Activated T-helper 1 cell treated with anti-CD3 and anti-CD28 coated beads, Interleukin-2, amount 50 U/mL, for 16 hours (primary cell): ENCODE measurements at places on chromosomes 4 and X.

- DNase-seq: no peak
Observed at GRCh38 chr4:102869569-102870197, 891 bp downstream of the CISD2 start.

DNA sequence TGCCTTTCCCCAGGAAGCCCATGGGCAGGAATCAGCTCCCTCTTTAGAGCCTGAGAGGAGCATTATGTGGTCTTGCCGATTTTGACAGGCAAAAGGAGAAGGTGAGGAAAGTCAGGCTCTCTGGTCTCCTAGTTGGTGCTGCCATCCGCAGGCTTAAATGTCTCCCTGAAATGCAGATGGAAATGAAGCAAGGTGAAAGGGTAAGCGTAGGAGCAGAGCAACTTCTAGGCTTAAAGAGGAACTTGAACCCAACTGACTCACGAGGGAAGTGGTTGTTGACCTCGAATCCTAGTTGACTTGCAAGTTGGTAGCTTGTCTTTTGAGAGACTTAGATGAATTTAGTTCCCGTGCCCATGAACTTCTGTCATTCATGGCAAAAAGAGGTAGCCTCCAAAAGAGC, 205.9 kb downstream of the PTTG2 start:
- DNase-seq: no peak

GRCh38 chr4:57182132-57182874, 72.1 kb upstream of the IGFBP7 start:
- DNase-seq: no peak

- DNase-seq: no peak
Observed at GRCh38 chr4:92253550-92253949, 50.2 kb upstream of the GRID2 start.

GRCh38 chr4:118988635-118988972, 100.0 kb downstream of the SYNPO2 start:
- DNase-seq: no peak

DNA sequence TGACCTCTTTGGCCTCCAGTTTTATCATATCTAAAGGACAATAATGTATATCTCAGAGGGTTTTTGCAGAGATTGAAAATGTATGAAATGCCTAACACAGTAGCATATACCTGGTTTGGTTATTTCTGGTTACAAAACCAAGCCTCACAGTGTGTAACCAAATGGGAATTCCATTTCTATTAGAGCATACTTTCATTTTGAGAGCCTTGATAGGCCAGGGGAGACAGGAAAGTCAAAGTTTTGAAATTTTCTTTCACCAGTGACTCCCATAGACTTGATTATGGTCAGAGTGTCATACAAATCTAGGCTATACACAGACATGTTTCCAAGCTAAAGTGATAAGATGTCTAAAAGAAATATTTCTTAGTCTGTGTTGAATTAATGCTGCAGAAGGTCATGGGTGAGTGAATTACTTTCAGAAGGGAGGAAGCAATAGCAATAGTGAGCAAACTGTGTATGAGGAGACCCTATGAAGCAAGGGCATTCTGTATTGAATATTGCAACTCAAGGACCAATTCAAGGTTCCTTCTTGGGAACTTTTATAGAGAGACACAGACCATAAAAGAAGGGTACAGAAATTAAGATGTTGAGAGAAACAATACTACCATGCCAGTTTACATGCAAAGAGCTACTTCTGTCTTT, 151.1 kb downstream of the PDE5A start:
- no peak for DNase-seq

- no peak for DNase-seq
Observed at GRCh38 chr4:62644372-62644771, 1444.2 kb downstream of the ADGRL3 start.

- no peak for DNase-seq
Observed at GRCh38 chr4:153804722-153805121, 15.8 kb upstream of the SFRP2 start.

DNA sequence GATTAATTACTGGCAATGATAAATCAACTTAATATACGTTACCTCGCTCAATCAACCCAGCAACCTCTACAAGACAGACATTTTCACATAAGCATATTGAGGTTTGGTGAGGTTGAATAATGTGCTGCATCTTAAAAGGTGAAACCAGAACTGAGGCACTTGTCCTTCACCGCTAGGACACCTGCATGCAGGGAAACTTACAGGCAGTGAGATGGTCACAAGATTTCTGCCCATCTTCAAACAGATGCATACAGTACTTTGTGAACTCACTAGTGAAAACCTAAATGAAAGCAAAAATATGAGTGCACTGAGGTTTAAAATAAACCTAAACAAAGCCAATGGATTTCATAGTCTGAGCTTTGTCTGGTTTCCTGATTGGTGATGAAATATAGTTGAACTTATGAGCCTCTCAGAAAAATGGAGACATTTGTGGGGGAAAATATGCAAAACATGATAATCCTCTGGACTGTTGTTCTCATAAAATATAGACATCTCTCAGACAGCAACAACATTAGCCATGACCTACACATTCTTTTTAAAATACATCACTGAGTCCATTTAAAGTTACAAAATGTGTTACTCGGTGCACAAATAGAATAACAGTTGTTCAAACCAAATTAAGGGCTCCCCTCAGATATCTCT, 20.9 kb upstream of the PRSS12 start:
- DNase-seq: no peak

- DNase-seq: no peak
Observed at GRCh38 chrX:150063138-150063518, 124.8 kb upstream of the EOLA2 start.

DNA sequence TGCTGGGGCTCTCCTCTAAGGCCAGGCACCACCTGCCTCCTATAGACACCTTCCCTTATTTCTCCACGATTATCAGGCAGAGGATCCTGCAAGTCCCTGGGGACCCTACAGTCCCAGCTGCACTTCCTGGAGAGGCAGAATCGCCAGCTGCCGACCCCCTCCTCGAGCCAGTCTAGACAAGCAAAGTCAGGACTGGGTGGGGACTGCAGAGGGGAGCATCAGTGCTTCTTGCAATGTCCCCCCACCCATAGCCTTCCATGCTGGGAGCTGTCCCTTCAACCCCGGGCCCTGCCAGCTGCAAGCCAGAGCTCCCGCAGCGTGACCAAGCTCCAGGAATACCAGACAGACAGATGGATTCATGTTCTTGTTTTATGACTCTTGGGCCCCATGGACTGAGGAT, 1.4 kb upstream of the CRMP1 start:
- no peak for DNase-seq

GRCh38 chr4:71270901-71271300, 67.9 kb upstream of the SLC4A4 start:
- DNase-seq: no peak

- no peak for DNase-seq
Observed at GRCh38 chrX:13937370-13938050, 92.2 kb downstream of the GEMIN8 start.

DNA sequence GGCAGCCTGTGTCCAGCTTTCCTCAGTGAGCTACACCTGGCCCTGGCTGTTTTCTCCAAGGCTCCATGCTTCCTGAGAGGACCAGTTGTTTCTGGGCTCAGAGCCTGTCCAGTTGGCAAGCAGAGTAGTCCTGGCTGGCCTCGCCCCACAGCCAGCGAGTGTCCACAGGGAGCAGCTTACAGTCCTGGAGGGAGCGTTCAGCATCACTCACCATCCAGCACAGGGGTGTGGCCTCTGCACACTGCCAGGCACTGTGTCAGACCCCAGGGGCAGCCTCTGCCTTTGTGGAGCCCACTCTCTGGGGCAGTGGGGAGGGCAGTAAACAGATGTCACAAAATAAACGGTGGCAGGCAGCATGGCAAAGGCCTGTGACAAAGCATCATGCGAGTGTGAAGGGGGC, 23.9 kb downstream of the EVC start:
- DNase-seq: no peak

DNA sequence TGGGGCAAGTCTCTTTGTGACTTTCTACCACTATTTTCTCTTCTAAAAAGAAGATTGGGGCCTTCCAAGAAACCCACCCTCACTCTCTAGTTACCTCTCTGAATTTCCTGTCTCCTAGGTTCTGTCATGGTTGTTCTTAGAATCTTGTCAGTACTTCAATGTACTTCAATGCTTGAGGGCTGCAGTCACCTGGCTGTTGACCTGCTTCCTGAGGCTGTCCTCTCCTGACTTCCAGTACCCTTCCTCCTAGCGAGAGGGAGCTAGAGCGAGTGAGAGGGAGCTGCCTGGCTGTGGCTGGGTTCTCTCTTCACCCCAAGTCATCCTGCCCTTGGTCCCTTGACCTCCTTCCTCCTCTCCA, 17.7 kb downstream of the CD99L2 start:
- no peak for DNase-seq

- no peak for DNase-seq
Observed at GRCh38 chrX:49309401-49309981, 6.0 kb downstream of the GAGE10 start.

DNA sequence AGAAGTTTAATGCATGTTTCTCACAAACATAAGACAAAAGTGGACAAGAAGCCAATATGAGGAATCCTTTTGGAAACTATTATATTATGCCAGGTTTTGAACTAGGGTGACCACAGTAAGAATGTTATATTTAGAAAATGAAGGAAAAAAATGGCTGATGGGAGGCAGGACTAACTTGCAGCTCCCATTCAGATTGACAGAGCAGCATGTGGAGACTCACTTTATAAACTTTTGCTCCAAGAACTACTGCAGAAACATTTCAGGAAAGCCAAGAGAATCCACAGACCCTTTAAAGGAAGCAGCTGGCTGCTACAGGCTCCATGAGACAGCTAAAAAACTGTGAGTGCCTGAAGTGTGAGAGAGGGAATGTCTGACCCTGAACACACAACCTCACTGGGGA, 738.6 kb upstream of the GRIA3 start:
- no peak for DNase-seq

DNA sequence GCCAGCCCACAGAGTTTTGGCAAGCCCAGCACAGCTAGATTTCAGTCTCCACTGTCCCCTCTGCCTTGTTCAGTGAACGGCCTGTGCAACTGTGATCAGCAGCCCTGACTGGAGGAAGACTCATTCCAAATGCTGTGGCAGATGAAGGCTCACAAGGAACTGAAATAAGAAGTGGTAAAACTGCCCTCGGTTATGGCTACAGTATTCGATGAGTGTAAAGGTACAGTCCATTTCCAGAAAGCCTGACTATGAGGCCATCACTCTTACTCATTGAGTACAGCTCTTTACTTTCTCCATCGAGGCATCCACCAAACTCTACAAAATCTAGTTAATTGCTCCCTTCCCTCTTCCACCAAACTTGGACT, 69.1 kb downstream of the RHOH start:
- no peak for DNase-seq

- DNase-seq: no peak
Observed at GRCh38 chr4:53852343-53852742, 212.1 kb downstream of the CHIC2 start.

DNA sequence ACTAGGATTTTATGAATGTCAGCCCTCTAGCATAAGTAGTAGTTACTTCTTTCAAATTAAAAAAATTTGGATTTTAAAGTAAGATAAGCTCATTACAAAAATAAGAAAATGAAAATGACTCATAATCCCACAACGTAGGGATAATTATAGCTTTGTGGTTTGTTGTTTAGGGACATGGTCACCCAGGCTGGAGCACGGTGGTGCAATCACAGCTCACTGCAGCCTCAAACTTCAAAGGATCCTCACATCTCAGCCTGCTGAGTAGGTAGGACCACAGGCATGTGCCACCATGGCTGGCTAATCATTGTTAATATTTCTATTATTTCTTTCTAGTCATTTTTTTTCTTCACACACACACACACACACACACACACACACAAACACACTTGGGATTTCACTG, 57.6 kb downstream of the PLAC1 start:
- DNase-seq: no peak

DNA sequence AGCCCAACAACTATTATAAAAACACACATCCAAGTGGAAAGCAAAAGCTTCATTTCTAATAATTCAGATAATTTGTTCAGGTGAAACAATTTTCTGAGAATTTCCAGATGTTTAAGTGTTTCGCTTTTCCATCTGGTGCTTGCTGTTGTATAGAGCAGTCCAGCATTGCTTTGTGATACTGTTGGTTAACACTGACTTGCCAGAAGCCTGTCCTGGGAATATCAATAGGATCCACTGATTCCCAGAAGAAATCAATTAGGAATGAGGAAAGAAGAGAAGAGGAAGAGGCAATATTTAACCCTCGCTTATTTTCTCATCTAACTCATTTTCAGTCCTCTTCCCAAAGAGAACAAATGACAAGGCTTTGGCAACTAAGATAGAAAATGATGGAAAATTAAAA, 94.9 kb upstream of the DDIT4L start:
- DNase-seq: no peak

GRCh38 chr4:19494961-19495360, 756.7 kb upstream of the SLIT2 start:
- no peak for DNase-seq

DNA sequence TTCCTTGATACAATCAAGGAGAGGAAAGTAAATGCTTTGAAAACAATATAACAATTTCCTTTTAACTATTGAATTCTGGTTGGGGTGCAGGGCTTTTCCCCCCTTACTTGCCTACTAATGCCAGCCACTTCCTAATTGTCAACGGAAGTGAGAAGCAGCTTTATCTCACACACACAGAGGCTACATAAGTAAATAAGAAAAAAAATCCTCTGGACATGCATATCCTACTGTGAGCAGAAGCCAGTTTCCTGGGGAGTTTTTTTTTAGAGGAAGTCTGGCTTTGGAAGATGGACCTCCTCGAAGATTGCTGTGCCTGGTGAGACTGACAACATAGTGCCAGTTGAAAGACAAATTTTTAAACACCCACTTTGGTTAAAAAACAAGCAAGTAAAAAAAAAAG, 180.6 kb downstream of the OPHN1 start:
- DNase-seq: no peak

- DNase-seq: no peak
Observed at GRCh38 chrX:130531066-130531465, 129.3 kb downstream of the RBMX2 start.

DNA sequence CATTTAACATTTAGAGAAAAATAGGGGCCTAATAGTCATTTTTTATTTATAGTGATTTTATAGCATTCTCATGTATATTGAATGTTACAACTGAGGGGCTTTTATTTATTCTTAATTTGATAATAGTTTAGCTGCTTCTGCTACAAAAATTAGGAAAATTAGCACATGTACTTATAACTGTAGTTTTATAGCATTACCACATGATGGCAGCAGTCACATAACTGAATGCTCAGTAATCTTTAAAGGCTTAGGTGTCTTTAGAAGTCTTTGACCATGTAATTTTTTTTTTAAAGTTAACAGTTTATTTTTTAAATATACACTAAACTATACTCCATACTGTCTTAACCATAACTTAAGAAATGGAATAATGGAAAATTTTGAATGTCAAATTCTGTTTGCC, 136.6 kb downstream of the STAG2 start:
- no peak for DNase-seq

GRCh38 chrX:11427453-11428071, 134.3 kb downstream of the AMELX start:
- DNase-seq: no peak

DNA sequence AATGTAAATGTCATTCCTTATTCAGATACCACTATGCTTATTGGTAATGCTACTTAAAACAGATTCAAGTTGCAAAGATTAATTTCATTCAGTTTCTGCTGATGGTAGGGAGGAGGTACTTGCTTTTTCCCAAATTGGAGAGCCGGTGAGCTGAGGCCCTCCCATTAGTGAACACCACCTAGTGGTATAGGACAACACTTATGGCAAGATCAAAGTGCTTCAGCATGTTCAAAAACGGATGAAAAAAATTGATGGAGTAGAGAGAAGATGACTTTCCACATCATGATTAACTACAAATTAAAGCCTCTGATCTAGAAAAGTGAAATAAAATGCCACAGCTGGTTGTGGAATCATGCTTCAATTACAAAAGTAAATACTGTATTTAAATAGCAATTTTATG, 112.9 kb downstream of the MBNL3 start:
- no peak for DNase-seq

GRCh38 chr4:72366601-72367000, 202.4 kb downstream of the ADAMTS3 start:
- no peak for DNase-seq
